ENCODE measurements at places on chromosomes 2 and 18.

- no peak for DNase-seq
These were observed 6.5 kb downstream of the CLHC1 start for GRCh38 chr2:55225481-55226020.

DNA sequence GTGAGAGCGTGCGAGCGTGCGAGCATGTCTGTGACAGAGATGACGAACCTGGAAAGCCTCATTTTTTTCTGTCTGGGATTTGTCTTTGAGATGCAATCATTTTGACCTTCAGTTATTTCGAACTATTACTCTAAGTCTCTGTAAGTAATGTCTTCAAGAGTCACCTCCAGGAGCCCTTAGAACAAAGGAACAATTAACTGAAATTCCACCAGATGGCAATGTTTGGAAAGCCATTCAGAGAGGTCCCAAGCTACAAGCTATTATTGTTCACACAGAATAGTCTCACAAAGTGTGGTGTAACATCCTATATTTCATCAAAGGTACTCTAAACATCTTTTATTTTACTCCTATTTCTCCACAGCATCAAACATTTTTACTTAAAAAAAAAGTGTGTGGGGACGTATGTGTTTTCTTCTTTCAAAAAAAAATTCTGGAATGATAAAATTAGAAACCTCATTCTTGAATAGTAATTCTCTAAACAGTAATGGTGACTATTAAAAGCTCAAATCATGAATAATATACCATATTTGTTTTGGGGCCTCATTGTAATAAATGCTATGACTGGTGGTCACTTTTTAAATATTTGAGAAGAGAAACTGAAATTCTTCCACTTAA lies 35.1 kb upstream of the MAPRE2 start:
- DNase-seq, result no peak

- DNase-seq, result no peak
These were observed 14.7 kb downstream of the RRM2 start for GRCh38 chr2:10137053-10137843.

- DNase-seq, result no peak
These were observed 24.6 kb downstream of the GCG start for GRCh38 chr2:162127422-162127821.

- peak; percentile 25 for DNase-seq
These were observed 1.1 kb downstream of the TLK1 start for GRCh38 chr2:171159372-171160118.

- no peak for DNase-seq
These were observed 59.7 kb downstream of the TTC32 start for GRCh38 chr2:19841918-19842693.

DNA sequence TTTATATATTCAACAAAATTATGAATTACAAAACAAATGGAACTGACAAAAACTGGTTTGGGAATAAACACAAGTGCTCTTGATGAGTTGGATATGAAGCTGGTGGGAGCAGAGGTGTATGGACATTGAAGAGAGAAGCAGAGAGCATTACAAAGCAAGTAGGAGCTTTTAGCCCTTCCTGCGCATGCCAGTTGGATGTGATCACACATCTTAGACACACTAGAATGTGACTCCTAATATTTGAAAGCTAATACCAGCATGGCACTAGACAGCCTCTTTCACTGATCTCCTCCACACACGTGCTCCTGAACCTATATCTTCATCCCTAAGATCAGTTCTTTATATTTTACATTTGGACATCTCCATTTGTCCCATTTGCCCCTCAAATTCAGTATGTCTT lies 298.1 kb downstream of the MTX2 start:
- no peak for DNase-seq

GRCh38 chr2:101958061-101958460 lies 33.7 kb upstream of the IL1R2 start:
- no peak for DNase-seq

DNA sequence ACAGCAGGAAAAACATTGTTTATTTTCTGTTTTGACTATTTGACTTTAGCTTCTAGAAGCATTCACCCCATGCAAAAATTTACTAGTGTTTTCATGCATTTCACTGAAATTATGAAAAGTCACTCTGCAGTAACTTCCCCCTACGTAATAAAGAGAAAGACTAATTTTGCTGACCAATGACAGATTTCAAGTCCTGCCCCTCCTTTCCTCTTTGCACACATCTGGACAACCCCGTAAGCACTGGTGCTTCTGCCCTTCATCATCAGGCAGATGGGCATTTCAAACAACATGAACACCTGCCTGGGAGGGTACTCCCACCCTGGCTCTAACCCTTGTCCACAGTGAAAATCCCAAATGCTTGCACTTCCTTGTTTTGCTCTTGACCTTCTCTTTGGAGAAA lies 815.0 kb upstream of the ID2 start:
- no peak for DNase-seq

GRCh38 chr2:164920430-164920829 lies 34.9 kb downstream of the SLC38A11 start:
- no peak for DNase-seq

GRCh38 chr2:129068543-129068942 lies 749.9 kb upstream of the HS6ST1 start:
- no peak for DNase-seq

- DNase-seq, result no peak
These were observed 109.4 kb downstream of the AOX1 start for GRCh38 chr2:200695191-200695590.

- no peak for DNase-seq
These were observed 12.9 kb downstream of the ALLC start for GRCh38 chr2:3670941-3671340.

- no peak for DNase-seq
These were observed 125.1 kb upstream of the HAAO start for GRCh38 chr2:42917425-42917927.

DNA sequence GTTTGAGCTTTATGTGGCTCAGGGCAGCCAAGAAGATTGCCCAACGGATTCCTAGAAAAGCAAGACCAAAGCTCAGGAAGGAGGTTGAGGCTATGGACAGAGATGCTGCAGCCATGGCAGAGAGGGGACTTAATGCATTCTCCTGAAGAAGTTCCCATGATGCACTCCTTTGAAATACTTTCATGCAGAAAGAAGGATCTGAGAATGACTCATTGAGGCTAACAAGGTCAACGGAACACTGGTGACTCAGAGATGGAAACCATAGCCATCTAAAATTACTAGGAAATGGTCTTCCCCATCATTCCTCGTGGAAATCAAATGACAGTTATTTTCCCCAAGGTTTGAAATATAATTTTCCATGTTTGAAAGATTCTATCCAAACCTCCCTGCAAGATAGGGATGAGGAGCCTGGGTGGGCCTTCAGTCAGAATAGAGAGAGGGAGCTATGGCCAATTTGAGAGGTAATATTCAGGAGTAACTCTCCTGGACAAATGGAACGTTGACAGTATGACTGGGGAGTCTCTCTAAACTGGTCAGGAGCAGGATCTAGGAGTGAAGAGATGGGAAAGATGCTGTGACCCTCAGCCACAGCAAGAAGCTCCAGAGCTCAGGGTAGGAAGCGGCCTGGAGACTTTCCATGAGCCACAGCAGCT lies 63.0 kb downstream of the REEP1 start:
- DNase-seq, result no peak

- DNase-seq, result no peak
These were observed 46.7 kb upstream of the BARD1 start for GRCh38 chr2:214856137-214856536.

DNA sequence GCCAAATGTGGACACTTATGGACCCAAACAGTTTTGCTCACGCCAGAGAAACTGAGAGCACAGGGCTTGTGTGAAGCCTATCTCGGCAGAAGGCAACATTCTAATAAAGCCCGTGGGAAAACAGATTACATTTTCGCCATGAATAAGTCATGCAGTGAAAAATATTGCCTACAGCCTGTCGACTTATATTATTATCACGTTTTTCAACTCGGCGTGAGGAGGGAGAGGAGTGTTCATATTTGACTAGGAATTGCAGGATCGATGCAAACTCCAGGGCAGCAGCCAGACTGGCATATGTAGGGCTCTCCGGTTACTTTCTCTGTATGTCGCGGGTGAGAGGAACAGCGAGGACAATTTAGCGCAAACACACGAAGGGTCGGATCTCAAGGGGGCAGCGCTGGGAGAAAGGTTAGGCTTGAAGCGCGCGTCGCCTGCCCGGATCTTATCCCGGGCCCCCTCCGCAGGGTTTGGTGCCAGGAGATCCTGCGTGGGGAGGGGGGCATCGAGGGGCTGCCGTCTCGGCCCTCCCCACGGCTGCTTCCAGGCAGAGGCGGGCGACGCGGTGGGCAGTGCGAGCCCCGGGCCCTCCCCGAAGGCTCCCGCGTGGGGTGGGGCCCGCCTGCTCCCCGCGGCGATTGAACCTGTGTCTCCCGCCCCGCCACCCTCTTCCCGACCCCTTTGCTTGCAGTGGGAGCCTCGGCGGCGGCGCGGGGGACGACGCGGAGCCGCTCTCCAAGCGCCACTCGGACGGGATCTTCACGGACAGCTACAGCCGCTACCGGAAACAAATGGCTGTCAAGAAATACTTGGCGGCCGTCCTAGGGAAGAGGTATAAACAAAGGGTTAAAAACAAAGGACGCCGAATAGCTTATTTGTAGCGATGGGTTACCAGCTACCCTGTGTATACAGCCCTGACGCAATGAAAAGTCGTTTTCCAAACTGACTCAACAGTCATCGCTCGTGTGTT lies 4.4 kb downstream of the ADCYAP1 start:
- no peak for DNase-seq

DNA sequence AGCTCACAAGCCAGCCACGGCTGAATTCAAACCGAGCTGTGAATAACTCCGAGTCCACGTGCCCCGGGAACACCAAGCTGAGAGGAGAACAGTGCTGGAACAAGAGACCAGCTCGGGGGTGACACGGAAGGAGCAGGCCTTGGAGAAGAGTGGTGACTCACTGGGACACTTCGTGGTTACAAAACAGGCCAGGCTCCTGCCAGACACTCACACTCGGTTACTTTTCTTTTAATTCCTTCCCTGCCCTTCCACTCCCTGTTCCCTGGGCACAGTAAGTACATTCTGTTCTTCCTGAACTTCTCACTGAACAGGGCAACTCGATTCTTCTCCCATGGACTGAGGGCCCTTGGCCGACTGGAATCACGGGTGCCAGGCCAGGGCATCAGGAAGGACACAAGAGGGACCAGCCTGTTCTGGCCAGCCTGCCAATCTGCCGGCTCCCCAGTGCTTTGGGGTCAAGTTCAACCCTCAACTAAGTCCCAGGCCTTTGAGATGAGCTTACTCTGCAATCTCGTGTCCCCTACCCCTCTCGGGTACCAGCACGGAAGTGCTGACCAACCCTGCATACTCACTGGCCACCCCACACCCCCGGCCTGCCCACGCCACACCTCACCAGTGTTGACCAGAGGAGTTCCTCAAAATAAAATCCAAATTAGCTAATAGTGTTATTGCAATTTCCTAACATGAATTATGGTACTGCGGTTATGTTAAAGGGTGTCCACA lies 87.5 kb downstream of the TFCP2L1 start:
- no peak for DNase-seq

DNA sequence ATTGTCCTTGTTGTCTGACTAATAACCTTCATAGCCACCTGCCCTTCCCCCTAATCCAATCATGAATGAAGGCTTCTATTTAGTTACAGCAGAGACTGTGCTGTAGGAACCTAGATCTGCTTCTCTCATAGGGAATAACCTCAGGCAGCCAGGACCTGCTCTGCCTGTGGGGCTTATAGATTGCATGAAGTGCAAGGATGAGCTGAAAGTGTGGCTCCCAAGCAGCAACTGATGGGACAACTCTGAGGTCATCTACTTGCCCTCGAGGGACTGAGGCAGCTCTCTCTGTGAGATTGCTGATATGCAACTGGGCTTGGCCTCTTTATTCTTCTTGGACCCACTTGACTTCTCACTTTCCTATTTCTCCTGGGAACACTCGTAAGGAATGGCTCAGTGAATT lies 23.8 kb upstream of the SLC38A11 start:
- no peak for DNase-seq

DNA sequence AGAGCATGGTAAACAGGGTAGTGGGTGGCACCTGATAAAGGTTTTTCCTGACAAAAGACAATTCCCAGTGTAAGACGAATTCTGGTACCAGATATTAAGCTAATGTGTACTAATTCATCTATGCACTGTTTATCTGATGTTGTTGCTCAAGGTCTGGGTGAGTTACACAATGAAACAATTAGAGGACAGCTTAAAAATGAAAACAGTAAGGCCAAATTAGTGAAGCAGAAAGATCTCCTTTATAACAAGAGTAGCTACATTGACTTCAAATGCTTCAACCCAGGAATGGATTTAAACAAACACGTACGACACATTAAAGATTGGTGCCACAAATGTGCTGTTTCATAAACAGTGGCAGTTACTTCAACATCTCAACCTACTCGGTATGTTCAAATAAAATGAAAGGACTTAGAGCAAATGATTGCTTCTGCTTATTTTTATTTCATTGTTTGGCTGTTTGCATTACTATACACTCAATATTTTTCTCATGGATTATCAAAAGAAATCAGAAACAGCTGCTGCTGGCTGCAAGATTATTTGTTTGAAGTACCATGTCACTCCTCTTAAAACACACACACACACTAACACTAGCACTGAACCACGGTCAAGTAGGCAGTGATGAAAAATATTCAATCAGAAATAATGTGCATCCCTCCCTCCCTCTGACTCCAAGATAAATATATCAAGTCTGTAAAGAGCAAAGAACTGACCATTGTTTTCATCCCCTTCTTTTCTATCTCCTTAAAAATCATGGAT lies 94.4 kb upstream of the RND3 start:
- DNase-seq, result no peak

- DNase-seq, result no peak
These were observed 260.2 kb downstream of the NBAS start for GRCh38 chr2:15300624-15301573.

DNA sequence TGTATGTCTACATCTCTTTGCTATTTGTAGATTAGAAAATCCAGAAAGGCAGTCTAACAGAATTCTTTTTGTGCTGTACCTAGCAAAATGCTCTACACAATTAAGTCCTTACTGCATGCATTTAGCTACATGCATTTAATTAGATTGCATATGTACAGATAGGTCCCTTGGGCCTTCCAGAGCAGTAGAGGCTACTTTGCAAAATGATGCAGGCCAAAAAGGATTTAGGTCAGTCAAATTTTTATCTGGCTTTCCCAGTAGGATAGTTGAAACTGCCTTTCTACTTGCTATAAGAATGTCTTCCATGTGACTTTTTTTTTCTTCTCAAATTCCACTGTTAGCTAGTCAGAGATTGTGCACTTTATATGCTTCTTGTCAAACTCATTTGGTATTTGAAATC lies 19.3 kb downstream of the GALNT13 start:
- no peak for DNase-seq

Data from activated CD8-positive, alpha-beta memory T cell treated with anti-CD3 and anti-CD28 coated beads for 1 hour (primary cell).